ENCODE measurements at places on chromosomes 1 and 21. TPM values are rescaled to one million over a fixed set of nuclear protein-coding genes. Genes with fewer than 3 reads are reported as not detected.

The FCGR3B gene
- polyA plus RNA-seq, result 2.5 TPM

The LCE3D gene
- polyA plus RNA-seq, result not detected

The FNDC10 gene
- 15.5 TPM for polyA plus RNA-seq

The HRNR gene
- polyA plus RNA-seq, result not detected

The SH2D1B gene
- 0.59 TPM for polyA plus RNA-seq

The TTC13 gene
- 7.5 TPM for polyA plus RNA-seq

The LCE6A gene
- not detected for polyA plus RNA-seq

The NTRK1 gene
- 4.7 TPM for polyA plus RNA-seq

The L1TD1 gene
- polyA plus RNA-seq, result 1.5 TPM

DNA sequence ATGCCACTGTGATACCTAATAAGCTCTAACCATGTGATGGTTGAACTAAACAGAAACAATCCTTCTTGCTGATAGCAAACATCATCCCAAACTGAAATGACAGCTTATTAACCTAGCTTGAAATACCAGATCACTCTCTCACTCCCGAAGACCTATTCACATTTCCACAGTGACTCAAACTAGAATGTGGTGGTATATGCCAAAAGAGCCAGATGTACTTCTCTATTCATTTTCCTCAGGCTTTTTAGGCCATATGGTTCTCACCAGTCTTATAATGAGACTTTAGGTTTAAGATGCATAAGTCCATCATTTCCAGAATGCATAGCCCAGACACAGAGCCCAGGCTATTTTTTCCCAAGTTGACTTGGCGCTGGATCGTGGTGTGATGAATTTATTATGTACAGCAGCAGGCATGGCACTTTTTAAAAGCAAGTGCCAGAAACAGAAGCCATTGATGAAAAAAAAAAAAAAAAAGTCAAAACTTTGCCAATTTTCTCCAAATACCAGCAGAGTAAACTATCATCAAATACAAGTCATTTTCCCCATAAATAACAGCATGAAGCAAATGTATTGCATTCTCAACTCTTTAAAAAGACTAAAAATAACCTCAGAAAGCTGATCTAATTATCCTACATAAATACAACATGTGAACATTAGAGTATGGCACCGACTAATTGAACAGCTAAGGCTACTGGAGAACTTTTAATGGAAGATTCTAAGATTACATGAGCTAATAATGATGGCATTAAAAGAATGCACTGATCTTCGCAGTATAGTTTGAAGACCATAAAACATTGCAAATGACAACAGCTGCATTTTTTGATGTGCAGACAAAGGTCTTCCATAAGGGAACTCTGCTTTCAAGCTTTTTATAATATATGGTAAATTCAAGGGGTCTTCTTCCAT lies 365.4 kb downstream of the LRRIQ3 start:
- no peak for DNase-seq

GRCh38 chr1:20733360-20733975 lies 965 bp upstream of the SH2D5 start:
- DNase-seq, result no peak

DNA sequence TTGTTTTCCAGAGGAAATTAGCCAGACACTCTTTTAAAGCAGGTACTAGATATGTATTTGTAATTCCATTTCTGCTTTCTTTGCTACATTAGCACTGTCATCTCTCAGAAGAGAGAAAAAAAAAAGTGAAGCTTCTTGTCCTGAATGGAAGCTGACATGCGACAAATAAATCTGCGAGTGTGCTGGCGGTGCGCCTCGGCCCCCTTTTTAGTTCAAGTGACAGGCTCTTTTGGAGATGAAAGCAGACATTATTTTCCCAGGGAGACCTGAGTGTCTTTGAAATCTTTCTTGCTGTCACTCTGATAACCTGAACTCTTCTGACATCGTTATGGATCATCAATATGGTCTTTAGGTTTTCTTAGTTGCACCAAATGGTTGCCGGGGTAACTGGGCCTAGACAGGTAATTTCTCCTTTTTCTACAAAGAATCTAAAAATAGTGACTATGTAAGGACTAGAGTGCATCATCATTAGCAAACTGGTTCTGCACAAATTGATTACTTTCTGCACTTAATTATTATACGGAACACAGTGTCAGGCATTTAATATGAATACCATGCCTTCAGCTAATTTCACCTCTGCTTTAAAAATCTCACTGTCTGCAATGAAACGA lies 478.6 kb downstream of the PCP4 start:
- DNase-seq, result no peak

- DNase-seq, result no peak
Observed at GRCh38 chr1:22410928-22411495, 40.6 kb upstream of the ZBTB40 start.

- no peak for DNase-seq
Observed at GRCh38 chr1:202708456-202709275, 1.6 kb downstream of the SYT2 start.

GRCh38 chr1:74333244-74333643 lies 98.1 kb downstream of the TNNI3K start:
- DNase-seq, result no peak

DNA sequence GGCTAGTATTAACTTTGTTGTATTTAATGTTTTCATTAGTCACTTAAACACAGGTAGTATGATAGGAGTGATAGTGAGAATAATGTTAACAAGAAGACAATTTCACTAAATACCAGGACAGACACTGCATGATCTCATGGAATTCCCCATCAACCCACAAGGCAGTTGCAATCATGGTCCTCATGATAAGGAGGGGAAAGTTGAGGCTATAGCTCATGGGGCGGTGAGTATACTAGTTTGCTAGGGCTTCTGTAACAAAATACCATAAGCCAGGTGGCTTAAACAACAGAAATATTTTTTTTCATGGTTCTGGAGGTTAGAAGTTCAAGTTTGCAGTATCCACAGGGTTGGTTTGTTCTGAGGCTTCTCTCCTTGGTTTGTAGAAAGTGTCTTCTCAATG lies 115.8 kb downstream of the DSCAM start:
- no peak for DNase-seq
